Mucosa of descending colon (tissue), 3 donors: ENCODE measurements at places on chromosomes 11 and 22. TPM values are rescaled to one million over a fixed set of nuclear protein-coding genes. Genes with fewer than 3 reads are reported as not detected.

DNA sequence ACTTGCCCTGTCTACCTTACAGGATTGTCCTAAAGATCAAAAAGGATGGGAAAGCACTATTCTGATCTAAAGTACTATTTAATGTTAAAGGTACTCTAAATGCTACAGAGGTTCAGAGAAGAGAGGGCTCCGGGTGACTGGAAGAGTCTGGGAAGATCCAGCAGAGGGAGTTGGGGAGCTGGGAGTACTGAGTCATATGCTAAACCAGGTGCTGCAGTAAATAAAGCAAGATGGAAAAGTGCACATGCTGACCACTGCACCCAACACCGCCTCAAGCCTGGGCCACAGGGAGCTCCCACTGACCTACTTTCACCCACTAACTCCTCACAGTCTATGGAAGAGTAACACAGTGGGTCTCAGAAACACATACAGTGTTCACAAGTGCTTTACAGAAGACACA is 49.3 kb downstream of the WT1 start:
- no peak for DNase-seq

The APOA4 gene
- not detected for total RNA-seq

DNA sequence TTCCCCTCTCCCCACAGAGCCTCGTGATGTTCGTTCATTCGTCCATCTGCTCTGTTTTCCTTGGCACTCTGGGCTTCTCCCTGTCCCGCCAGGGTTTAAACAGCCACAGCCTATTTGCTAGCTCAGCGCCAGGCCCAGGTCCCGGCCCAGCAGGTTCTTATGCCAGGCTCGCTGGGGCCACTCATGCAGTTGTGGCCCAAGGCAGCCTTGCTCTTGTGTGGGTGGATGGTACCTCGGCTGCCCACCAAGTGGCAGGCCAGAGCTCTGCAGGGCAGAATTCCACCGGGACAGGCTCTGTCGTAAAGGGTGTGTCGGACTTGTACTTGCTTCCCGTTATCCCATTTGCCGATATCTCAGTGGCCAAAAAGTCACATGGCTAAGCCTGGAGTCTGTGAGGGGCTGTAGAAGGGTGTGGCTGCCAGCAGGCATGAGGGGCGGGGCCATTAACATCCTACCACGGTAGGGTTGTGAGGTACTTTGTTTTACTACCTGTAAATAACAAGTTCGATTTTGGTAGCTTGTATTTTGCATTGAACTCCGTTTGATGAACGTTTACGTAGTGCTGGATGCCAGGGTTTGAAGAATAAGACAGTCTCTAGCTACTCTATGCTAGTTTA is 7.9 kb downstream of the FAM118A start:
- peak; percentile 72 for DNase-seq

The RGL4 gene
- not detected for total RNA-seq

The JAML gene
- total RNA-seq = 7.5 TPM

The UPK2 gene
- total RNA-seq = not detected

DNA sequence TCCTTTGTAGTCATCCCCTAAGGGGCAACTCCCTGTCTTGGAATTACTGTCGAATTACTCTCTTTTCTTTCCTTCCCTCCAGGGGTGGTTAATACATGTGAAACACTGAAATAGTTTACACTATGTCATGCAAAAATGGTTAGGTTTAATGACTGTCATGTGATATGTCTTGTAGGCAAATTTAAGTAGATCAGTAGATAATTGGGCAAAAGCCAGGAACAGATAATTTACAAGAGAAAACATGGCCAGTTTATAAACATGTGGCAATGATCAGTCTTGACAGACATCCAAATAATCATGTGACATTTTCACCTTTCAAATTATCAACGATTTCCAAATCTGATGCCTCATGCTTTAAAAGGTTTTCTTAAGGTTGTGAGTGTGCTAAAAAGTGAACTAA is 3.9 kb downstream of the VWA5A start:
- DNase-seq = no peak

DNA sequence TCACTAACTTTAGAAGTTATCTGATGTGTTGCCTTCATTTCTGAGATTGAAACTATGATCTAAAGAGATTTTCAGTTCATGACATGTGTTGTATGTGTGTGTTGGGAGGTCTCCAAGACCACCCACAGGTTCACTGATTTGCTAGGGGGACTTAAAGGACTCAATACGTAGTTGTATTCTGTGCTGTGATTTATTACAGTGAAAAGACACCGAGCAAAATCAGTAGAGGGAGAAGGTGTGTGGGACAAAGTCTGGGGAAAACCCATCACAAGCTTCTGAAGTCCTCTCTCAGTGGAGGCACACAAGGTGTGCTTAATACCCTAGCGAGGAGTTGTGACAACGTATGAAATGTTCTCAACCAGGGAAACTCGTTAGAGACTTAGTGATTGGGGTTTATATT is 35.6 kb downstream of the RNF169 start:
- no peak for DNase-seq

DNA sequence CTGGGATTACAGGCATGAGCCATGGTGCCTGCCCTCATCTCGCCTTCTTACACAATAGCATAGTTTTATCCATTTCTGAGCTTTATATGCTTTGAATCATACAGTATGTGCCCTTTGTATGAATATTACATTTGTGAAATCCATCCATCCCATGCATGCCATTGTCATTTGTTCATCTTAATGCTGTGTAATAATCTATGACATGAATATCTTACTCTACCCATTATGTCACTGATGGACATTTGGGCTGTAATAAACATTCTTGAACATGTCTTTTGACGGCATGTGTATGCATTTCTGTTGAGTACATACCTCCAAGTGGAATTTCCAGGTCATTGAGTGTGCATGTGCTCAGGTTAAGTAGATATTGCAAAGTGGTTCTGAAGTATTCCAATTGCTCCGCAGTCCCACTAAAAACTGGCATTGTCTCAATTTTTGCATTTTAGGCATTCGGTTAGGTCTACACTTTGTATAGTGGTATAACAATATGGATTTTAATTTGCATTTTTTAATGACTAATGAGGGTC is 339.3 kb upstream of the SYN3 start:
- DNase-seq = no peak

- no peak for DNase-seq
Measured at GRCh38 chr11:88709567-88709966, 356.2 kb downstream of the GRM5 start.

DNA sequence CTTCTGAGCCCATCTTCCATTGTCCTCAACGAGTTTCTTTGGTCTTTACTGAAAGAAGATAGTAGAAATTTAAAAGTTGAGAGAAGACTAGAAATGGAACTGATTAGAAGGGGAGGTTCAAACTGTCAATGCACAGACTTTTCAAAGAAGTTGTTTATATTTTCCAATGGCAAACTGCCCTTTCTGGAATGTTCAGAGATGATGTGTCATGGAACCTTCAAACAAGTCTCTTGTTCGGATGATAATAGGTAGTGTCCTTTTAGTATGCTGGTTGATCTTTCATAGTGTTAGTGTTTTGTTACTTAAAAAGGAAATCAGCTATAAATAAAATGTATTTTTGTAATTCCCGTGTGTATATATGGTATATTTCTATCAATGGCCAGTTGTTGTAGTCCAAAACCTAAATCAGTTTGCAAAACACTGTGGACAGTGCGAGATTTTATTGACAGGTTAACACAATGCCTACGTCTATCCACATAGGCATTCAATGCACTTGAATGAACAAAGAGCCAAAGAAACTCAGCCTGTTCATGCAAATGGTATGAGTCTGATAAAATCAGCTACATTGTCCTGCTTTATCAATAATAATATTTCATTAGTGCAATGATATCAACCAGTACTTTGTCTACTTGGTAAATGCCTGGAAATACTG is 30.9 kb downstream of the C11orf91 start:
- no peak for DNase-seq

GRCh38 chr11:128593281-128593680 is 5.9 kb upstream of the ETS1 start:
- no peak for DNase-seq
